ENCODE measurements at places on chromosomes 13 and 19.

DNA sequence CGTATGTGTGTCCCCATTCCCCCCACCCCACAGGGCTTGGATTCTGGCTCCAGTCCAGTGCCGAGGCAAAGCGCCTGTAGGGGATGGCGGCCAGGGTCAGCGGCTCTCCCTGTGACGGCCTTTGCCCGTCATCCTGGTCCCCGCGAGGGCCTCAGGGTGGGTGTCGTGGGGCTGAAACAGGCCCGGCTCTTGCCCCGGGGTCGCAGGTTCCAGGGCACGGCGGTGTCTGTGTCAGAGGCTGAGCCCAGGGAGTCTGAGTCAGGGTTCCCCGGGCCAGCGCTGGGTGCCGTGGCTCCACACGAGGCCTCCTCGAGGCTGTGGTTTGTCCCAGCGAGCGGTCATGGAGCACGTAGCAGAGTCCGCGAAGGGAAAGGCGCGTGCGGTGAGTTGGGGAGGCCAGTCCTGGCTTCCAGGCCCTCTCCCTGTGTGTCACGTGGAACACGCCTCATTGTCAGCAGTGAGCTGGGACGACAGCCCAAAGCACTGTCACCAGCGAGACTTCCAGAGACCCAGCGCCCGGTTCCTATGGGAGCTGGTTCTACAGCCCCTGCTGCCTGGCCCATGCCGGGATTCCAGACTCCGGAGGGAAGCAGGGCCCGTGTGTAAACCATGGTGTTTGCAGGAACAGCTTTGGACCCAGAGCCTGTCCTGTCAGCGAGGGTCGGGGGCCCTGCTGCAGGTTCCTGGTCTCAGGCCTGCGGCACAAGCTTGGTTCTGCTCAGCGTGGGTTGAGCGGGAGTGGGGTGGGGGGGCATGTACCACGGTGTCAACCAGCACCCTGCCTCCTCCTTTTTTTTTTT lies 13.4 kb downstream of the NCLN start:
- DNase-seq, result no peak

GRCh38 chr13:114264886-114265611 lies 16.4 kb upstream of the UPF3A start:
- no peak for DNase-seq

DNA sequence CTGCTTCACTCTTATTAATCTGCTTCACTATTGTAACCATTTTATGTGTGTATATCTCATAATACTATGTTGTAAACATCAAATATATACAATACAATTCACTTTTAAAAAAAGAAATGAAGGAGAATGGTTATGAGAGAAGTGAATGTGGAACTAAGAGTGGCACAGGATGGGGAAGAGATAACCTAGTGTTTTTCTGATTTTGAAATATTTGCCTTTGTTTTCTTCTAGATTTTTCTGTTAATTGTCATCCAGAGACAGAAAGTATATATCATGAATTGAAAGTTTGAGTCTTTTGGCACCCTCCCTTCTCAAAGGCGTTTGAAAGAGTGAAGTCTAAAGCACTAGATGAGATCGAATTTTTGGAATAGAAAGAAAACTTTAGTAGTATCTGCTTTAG lies 2.8 kb downstream of the DNAJC3 start:
- no peak for DNase-seq

DNA sequence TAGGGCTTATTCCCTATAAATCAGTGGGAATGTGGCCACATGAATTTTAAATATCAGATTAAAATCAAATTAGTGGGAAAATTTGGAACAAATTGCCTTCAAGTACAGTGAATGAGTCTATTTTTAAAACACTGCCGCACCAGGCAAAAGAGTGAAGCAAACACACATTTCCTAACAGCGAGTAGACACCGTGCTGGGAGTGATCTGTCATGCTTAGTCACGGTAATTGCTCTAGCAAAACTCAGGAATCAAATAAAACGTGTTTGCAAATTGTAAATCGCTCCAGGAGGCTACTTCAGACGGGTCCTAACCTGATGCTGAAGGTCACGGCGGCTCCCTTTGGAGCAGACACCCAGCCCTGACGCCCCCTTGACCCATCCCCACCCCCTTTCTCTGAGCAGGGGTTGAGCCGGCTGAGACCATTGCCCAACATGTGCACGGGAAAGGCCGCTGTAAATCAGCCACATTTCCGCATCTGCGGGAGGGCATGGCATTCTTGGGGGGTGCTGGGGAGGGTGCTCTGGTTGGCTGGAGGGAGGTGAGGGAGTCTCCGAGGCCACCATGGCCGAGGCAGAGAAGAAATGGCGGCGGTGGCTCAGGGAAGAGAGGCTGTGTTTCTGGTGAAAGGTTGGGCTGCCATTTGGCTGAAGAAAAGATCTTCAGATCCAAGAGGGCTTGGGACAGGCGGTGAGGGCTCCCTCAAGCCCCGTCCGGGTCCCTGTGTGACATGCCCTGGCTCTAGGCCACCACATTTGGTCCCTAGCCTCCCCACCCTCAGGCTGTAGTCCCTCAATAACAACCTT lies 8.9 kb downstream of the CEBPA start:
- DNase-seq, result no peak

- no peak for DNase-seq
These were observed 3.2 kb downstream of the WBP4 start for GRCh38 chr13:41064493-41064892.

DNA sequence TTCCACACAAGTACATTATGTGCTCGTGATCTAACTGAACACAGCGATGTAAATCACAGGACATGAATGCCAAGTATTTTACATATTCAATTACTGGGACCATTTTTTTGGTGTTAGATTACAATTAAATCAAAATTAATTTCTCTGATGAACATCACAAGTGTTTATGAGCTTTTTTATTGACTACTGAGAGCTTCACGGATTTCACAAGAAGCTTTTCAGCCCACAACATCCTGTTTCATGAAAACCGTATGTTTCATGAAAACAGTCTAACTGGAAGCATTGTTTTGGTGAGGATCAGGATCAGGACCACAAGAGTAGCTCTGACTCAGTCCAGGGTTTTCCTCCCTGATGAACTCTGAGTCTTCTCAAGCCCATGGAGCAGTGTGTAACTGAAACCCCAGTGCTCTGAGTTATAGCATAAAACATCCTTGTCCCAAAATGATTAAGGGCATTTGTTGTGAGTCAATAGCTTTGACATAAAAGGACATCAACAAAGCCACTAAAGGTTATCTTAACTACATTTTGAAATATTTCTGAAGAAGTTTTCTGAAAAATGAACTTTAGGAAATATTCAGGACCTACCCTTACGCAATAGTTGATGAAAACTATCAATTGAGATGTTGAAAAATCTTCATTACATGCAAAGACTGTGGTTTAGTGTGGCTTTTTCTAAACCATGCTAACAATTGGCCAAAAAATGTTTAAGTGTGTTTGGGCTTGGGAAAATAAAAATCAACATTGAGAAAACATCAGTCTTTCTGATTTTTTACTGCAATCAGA lies 49.3 kb downstream of the UFM1 start:
- DNase-seq, result no peak

DNA sequence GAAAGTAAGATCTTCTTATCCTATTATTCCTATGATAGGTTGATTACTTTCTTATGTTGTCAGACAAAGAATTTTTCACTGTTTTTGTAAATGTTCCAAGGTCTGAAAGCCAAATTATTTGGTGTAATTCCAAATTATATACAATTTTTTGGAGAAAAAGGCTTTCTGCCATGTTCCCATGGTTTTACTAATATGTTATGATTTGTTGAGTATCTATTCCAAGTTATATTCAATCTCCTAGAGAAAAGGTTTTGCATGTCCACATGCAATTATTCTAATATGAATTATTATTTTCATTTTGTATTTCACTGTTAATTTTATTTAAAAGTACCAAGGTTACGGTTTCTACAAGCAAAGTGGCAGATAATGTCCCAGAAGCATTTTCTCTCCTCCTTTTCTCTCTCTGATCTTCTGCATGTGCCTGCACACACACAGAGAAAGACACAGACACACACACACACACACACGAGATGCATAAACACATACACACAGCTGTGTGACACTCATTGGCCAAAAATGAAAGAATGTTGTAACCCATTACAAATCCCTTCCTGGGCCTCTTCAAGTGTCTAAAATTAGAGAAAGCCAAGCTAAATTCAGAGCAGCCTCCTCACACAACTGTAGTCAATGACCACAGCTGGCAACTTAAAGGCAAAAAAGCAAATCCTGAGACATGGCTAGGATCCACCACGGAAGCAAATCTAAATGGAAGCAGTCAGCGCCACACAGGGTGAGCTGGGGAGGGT lies 621.0 kb downstream of the EFNB2 start:
- DNase-seq, result no peak

DNA sequence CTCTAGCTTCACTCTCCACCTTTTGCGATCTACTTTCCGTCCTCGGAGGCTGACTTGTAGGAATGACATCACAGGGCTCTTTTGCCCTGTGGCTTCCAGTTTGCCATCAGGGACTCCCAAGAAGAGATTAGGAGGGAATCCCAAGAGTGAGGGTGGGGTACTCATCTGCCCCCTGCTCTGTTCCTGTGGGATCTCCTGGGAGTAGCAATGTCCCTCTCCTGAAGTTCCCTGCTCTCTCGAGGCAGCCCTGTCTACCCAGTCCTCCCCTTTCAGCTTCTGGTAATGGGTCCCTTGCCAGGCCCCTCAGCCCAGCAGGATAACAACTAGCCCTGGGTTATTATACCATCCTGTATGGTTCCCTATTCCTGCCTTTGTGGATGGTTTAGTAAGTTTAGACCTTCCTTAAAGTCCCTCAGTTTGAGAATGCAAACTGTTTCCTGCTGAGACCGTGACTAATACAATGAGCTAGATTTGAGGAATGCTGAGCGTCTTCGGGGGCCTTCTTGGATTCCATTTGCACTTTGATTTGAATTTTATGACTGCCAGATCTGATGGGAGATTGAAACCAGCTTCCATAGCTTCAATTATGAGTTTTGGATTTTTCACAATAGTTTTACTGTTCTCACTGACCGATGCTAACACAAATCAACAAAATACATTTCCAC lies 73.7 kb upstream of the IPO5 start:
- DNase-seq, result no peak

- DNase-seq, result no peak
These were observed 3.7 kb upstream of the CREB3L3 start for GRCh38 chr19:4149518-4150288.

DNA sequence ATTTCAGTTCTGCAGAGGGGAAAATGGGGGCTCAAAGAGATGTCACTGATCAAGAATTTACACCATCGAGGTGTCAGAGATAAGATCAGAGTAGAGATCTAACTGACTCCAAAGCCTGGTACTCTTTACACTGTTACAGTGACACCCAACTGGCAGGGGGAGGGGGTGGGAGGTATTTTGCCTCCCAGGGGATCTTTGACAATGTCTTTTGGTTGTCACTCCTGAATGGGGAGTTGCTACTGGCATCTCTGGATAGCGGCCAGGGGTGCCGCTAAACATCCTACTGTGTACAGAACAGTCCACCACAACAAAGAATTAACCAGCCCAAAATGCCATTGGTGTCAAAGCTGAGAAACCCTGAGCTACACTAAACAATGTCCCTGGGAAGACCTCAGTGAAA lies 3.1 kb downstream of the FPR3 start:
- DNase-seq, result no peak

GRCh38 chr19:47398707-47399597 lies 20.4 kb downstream of the MEIS3 start:
- DNase-seq, result no peak

GRCh38 chr13:89034015-89034414 lies 1362.8 kb downstream of the SLITRK5 start:
- DNase-seq, result no peak

- DNase-seq, result no peak
These were observed 33.8 kb upstream of the GTF2F2 start for GRCh38 chr13:45086484-45086883.

GRCh38 chr13:92530364-92530763 lies 696.2 kb upstream of the GPC6 start:
- no peak for DNase-seq

DNA sequence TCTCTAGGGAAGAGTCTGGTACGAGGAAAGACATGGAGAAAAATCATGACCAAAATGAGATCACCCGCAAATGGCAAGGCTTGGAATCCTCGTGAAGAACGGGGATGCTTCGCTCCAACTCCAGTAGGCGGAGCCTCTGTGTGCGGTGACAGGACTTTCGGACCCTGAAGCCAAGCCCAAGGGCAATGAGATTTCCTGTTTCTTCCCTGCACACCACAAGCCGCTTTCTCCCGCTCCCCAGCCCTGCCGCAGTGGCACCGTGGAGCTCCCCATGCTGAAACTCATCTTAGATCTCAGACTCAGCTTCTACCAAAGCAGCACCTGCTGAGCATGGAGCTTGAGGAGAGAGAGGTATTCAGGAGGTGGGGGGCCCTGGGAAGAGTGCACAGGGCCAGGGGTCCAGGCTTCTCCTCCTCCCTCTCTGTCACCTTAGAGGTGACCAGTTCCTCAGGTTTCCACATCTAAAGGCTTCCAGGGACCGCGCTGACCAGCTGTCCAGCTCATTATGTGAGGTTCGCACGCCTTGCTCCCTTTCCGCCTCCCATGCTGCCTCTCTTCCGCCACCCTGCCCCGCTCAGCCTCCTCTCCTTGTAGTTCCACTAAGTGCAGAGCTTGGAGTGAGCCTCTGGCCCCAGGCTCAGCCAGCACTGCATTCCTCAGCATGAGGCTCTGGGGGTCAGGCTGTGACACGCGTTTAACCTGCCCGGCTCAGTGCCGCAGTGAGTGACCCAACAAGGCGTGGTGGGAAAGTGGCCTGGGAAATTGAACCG lies 153.8 kb upstream of the SOX1 start:
- DNase-seq, result no peak

- DNase-seq, result no peak
These were observed 86.1 kb upstream of the DOCK9 start for GRCh38 chr13:99063952-99064351.
